ENCODE measurements at places on chromosomes 6 and 20.

- DNase-seq = no peak
Observed at GRCh38 chr6:95574811-95575210, 2.5 kb upstream of the MANEA start.

DNA sequence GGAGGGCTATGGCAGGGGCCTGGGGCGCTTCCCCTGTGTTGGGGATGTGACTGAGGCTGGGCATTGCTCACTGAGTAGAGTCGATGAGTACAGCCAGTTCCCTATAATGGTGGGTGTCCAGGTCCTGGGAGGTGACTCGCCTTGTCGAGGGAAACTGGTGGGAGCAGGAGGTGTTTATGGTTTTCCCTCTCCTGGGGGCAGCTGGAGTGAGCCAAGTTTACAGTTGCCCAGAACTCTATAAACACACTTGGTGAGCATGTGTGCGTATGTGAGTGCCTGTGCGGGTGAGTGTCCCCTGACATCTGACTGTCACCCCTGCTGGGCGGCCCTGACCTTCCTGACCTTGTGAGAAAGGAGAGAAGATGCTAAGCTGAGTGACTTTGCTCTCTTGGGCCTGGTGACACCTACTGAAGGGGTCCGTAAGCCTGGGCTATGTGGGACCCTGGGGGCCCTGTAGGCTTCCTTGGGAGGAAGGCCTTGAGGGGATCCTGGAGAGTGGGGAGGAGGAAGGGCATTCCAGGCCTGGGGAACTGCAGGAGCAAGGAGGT is 65.9 kb downstream of the VEGFA start:
- DNase-seq = no peak

GRCh38 chr6:169668203-169668847 is 33.5 kb downstream of the WDR27 start:
- DNase-seq = no peak

DNA sequence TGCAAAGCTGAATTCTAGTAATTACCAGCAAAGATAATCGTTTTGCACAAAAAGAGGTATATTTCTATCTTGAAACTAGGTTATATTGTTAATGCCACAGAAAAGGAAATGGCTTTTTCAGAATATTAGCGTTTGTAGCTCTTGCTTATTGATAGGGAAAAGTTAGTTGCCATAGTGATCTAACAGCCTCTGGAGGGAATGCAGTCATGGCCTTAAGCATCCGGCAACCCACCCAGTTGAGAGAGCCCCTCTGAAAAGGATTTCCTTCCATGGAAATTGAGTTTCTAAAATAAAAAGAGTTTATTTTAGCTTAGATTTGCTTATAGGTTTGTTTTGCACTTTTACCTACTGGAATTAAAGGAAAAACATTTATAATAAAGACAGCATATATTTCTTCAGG is 224.5 kb downstream of the BCKDHB start:
- DNase-seq = no peak

- DNase-seq = no peak
Observed at GRCh38 chr6:15937602-15938001, 191.3 kb upstream of the MYLIP start.

- DNase-seq = peak; percentile 61
Observed at GRCh38 chr6:21949211-21949801, 347.5 kb downstream of the PRL start.

DNA sequence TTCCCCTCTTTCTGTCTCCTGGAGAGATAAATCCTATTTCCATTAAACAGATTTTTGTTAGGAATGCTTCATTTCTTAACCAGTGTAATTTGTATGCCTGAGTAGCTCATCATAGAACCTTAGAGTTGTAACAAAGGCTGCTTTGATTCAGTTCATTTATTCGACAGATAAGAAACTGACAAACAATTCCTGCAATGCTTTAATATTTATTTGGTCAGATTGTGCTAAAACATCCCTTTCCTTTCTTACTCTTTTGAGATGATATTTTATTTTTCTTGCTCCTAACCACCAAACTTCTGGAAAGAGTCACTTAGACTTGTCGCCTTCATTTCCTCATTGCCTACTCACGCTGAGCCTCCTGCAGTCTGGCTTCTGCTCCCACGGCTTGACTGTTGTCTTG is 89.0 kb upstream of the SUPT3H start:
- DNase-seq = no peak

GRCh38 chr20:19893356-19893755 is 123.8 kb upstream of the NAA20 start:
- DNase-seq = no peak

- no peak for DNase-seq
Observed at GRCh38 chr20:33070111-33071053, 9.1 kb upstream of the BPIFB4 start.

DNA sequence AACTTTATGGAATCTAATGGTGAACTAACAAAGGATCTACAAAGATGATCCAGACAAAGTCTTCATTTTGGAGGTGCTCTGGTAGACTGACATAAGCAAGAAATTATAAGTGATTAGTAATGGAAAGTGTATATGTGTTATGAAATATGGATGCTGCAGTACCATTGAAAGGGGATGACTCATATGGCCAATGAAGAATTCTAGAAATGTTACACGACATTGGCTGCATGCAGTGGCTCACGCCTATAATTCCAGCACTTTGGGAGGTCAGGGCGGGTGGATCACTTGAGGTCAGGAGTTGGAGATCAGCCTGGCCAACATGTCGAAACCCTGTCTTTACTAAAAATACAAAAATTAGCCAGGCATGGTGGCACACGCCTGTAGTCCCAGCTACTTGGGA is 23.5 kb downstream of the CFAP206 start:
- DNase-seq = no peak

- no peak for DNase-seq
Observed at GRCh38 chr20:50017576-50018248, 34.9 kb downstream of the SNAI1 start.

- no peak for DNase-seq
Observed at GRCh38 chr6:149830731-149831307, 33.3 kb downstream of the LRP11 start.

Data from NCI-H510A (cell line).